ENCODE measurements at places on chromosomes 7 and 10.

GRCh38 chr7:157017603-157018327, 7.3 kb upstream of the MNX1 start:
- DNase-seq: no peak

DNA sequence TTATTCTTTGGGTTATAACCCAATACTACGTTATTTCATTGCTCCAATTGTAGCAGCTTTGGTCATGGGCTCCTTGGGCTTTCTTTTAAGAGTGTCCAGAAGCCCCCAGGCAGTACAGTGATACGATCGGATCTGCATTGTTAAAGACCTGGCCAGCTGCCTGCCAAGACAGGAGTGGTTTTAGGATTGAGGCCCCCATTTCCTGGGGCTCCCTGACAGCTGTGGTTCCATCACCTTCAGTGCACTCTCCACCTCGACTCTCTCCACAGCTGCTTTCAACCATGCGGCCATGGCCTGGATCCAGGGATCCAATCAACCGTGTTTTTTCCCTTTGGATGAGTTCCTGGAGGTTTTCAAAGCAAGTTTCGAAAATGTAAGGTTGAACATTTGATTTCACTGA, 123.4 kb upstream of the BTBD16 start:
- DNase-seq: no peak

DNA sequence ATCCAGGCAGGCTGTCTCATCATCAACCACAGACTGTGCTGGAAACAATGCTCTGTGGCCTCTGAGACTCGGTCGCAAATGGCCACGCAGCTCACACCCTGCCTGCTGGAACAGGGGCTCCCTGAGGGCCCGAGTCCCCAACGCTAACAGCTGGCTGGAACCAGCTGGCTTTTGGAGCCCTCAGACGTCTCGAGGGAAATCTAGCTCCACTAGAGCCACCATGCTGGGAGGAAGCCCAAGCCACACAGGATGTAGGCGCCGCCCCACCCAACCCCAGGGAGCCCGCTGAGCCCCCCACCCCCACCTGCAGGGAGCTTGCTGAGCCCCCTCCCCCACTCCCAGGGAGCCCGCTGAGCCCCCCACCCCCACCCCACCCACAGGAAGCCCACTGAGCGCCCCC, 21.4 kb upstream of the PDGFA start:
- no peak for DNase-seq

GRCh38 chr10:78529262-78529661, 495.6 kb downstream of the RPS24 start:
- DNase-seq: no peak

DNA sequence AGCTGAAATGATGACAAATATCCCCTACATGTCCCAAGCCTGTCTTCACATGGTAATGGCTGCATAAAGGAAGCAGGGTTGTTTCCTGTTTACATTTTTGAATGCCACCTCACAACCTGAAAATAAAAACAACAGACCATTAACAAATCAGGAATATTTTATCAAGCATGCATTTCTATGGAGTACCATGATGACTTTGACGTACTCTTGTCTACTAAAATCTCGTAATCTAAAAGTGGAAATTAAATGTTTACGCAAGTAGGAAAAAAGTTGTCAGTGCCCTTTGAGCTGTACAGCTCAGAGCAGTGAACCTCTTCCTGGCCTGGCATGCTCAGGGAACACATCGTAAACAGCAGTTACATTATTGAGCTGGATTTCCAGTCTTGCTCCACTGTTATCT, 194.1 kb downstream of the INHBA start:
- no peak for DNase-seq

- DNase-seq: no peak
Observed at GRCh38 chr7:105678811-105679495, 97.7 kb upstream of the EFCAB10 start.

- DNase-seq: no peak
Observed at GRCh38 chr7:146773506-146773905, 656.9 kb downstream of the CNTNAP2 start.

DNA sequence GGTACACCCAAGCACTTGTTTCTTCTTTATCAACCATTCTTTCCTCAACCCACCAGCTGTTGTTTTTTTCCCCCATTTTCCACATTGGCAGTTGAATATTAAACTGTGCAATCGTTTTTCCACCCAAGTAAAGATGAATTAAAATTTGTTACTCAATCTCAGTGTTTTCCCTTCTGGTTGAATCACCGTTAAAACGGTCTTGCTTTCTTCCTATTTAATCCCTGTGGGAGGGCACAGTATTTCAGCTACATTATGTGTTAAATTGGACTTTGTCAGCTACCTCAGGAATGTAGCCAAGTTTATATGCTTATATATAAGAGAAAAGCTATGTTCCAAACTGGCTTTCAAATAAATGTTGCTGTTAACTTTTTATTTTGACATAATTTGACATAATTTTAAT, 19.9 kb downstream of the SLC35G1 start:
- no peak for DNase-seq

- DNase-seq: no peak
Observed at GRCh38 chr10:103487410-103487708, 6.1 kb upstream of the NEURL1 start.

GRCh38 chr10:49837051-49837478, 74.9 kb upstream of the OGDHL start:
- no peak for DNase-seq

- DNase-seq: no peak
Observed at GRCh38 chr10:99784727-99785441, 2.4 kb downstream of the ABCC2 start.

GRCh38 chr10:113148901-113149300, 198.9 kb downstream of the TCF7L2 start:
- no peak for DNase-seq

- DNase-seq: no peak
Observed at GRCh38 chr7:6558837-6559236, 7.6 kb upstream of the GRID2IP start.

- no peak for DNase-seq
Observed at GRCh38 chr10:16967866-16968415, 150.7 kb upstream of the RSU1 start.

- no peak for DNase-seq
Observed at GRCh38 chr10:124066126-124066700, 27.2 kb downstream of the CHST15 start.

- no peak for DNase-seq
Observed at GRCh38 chr7:150978126-150978789, at the start of gene KCNH2. KCNH2 (minus strand) TSS chr7:150978321; CDS start chr7:150977913, 408 bp downstream.

GRCh38 chr7:36942955-36943354, 218.7 kb upstream of the AOAH start:
- DNase-seq: no peak

DNA sequence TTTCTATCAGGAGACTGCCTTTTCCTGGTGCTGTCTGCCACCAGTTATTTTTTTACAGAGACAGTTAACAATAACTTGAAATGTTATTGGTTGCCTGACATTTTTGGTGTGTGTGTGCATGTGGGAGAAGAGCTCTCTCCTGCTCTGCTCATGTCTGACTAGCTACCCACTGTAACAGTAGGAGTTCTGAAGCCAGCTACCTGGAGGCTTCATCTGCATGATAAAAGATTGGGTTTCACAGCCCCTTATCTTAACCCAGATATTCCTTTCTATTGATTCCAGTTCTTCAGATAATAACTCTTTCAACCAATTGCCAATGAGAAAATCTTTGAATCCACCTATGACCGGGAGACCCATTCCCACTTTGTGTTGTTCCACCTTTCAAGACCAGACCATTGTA, 237.4 kb upstream of the PPP1R3A start:
- DNase-seq: no peak

GRCh38 chr10:34816501-34817002, 1.5 kb upstream of the PARD3 start:
- DNase-seq: no peak

- DNase-seq: no peak
Observed at GRCh38 chr10:114306116-114306973, 67.3 kb downstream of the VWA2 start.

GRCh38 chr10:31288962-31289361, 30.1 kb upstream of the ZEB1 start:
- no peak for DNase-seq

DNA sequence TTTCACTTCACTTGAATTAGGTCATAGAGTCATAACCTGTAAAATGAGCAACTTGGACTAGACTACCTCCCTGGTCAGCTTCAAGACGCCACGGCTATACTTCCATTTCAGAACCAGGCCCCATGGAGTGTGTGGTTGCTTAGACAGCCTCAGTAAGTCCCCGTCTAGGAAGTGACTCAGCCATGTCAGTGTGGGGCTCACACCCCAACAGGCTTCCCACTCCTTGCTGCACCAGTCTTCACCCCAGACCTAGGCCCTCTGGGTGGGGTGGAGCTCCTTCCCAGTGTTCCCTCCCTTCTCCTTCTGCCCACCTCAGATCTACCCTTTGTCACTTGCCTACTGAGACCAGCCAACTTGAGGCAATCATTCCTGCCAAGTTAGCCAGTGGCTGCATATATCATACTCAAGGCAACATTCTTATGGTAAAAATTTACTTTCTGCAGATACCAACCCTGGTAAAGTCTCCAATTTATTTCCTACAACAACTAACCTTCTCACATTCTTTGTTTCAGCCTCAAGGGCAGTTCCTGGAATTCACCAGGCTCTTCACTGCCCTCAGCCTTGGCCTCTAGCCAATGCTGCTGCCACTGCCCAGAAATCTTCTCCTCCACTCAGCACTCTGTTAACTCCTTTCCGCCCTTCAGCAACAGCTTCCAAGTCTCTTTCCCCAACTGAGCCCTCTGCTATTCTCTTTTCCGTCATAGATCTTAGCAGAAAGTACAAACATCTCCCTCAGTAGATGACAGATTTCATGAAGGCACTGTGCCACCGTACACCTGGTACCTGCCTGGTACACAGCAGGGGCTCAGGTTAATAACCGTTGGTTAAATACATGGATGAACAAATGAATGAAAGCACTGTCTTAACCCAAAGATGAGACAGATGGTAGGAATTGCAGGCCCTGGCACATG, 31.3 kb upstream of the ZNRF2 start:
- no peak for DNase-seq

Measured in cortex of kidney (tissue), 1 donor.